ENCODE measurements at places on chromosomes 7 and 10.
A peak's percentile ranks its signal among the peaks of the same experiment; 100 is the strongest.

GRCh38 chr10:124058346-124059003, 34.9 kb downstream of the CHST15 start:
- DNase-seq: no peak

- no peak for DNase-seq
Observed at GRCh38 chr7:119963654-119964053, 309.3 kb upstream of the KCND2 start.

DNA sequence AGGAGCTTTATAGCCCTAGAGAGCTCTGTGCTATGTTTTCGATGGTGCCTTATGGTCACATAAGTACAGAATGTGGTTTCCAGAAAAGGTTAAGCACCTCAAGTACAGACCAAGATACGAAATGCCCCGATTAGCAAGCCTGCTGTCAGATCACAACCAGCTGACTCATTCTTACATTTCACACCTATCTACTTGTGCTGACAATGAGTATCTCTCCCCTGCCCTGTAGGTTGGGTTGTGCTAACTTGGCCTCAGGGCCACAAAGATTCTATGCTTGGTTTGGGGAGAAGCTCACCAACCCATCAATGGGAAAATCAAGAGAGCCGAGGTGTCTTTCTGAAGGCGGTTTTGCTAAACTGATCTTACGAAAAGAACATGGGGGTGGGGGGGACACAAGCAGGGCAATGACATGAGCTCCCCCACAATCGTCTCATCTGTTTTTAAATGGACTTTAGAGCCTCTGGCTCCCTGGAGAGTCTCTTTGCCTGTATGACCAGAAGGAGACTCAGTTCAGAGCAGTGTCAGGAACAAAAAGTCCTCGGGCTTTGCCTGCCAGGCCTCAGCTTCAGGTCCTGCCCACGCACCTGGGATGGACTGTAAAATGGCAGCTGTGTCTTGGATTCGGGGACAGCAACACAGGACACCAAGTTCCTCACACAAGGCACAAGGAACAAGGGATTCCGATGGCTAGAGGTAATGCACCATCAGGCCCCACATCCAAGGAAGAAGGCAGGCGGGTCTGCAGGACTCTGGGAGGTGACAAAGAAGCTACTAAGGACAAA, 55.1 kb downstream of the FAM53B start:
- no peak for DNase-seq

GRCh38 chr7:104986628-104987259, 27.3 kb upstream of the KMT2E start:
- DNase-seq: no peak

GRCh38 chr10:70378122-70378521, 4.3 kb downstream of the LRRC20 start:
- no peak for DNase-seq

- no peak for DNase-seq
Observed at GRCh38 chr10:42937649-42938180, 139.2 kb upstream of the RET start.

GRCh38 chr7:98760201-98760651, 109.6 kb downstream of the TMEM130 start:
- DNase-seq: no peak

DNA sequence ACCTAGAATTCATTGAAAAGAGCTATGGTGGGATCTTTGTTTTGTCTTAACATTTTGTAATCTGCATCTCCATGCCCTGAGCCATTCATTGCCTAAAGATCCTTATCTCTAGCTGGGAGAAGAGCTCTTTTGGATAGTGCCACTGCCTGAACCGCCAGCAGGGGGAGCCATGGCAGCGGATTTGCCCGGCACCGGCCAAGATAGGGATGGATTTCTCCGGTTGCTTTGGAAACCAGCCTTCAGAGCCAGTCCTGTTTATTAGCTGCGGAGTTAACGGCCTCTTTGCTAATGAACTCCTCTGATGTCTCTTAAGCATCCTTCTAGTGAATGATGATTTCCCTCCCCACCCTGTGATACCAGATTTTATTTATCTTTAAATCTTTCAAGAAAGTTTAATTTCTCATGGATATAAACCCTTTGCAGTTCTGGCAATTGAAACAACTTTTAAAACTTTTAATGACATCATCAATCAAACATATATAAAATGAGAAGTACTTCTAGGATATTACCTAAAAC, 58.2 kb upstream of the LYZL2 start:
- DNase-seq: peak; percentile 82

GRCh38 chr10:124998624-124999291, 56.8 kb downstream of the ZRANB1 start:
- peak; percentile 48 for DNase-seq

DNA sequence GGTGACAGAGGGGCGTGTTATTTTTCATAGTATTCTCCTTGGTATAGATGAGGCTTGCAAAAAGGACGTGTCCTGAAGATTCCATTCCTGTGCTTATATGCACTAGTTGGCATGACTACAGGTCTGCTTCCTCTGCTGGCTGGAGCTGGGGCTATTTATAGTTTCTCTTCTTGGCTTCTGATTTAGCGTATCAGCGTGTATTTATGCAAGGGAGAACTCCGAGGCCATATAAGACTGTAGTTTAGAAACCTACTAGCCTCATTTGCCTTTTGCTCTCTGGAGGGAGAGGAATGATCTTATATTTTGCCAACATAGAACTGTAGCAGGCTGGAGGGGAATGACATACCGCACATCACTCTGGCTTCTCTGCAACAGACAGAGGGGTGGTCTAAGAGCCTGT, 39.7 kb downstream of the CACNB2 start:
- DNase-seq: peak; percentile 71

- no peak for DNase-seq
Observed at GRCh38 chr7:25031432-25031831, 51.5 kb upstream of the OSBPL3 start.

- DNase-seq: no peak
Observed at GRCh38 chr7:116522247-116522646, 2.6 kb upstream of the CAV1 start.

DNA sequence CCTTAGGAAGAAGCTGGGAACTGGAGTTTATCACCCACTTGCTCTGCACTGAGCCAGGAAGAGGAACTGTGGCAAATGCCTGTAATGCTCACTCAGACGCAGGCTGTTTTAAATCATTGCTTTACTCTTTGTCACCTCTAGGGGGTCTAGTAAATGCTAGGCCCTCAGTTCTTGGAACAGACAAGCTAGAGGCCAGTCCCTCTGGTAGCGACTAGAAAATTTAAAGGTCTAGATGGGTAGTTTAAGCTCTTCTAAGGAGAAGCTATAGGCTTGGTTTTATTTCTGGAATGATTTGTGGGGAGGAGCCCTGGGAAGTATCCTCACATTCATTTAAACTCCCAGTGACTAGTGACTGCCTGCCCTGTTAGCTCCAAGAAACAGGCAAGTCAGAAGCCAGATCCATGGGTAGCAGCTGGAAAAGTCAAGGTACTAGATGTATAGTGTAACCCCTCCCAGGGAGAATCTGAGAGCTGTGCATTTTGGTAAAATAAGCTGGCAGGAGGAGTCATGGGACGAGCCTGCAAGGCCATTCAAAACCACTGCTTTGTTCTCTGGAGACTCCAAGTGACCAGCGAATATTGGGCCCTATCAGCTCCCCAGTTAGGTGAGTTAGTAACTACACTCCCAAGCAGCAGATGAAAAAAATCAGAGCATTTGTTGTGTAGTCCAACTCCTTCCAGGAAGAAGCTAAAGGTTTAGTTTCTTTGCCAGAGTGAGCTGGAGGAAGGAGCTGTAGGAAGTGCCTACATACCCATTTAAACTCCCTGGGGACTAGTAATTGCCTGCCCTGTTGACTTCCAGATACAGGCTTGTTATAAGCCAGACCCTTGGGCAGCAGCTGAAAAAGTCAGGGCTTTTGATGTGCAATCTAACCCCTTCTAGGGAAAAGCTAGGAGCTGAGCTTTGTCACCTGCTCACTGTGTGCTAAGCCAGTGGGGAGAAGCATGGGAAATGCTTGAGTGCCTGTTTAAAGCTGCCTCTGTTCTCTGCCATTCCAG, 68.9 kb downstream of the DYNC1I1 start:
- no peak for DNase-seq

GRCh38 chr7:158395780-158396278, 191.8 kb downstream of the PTPRN2 start:
- DNase-seq: peak; percentile 13

DNA sequence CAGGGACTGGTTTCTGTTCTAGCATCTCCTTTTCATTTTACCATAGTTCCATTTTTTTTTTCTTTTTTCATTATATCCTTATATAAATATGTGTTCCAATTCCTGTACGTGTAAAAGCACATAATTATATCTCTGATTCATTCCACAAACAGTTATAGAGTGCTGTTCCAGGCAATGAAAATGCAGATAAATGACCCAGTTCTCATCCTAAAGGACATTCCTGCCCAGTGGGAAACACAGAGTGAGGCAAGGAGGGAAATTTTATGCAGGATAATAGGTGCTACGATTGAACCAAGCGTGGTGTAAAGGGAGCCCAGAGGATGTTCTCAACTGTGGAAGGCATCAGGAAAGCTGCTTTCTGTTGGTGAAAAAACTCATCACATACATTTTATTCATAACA, 408.1 kb downstream of the GATA3 start:
- no peak for DNase-seq

DNA sequence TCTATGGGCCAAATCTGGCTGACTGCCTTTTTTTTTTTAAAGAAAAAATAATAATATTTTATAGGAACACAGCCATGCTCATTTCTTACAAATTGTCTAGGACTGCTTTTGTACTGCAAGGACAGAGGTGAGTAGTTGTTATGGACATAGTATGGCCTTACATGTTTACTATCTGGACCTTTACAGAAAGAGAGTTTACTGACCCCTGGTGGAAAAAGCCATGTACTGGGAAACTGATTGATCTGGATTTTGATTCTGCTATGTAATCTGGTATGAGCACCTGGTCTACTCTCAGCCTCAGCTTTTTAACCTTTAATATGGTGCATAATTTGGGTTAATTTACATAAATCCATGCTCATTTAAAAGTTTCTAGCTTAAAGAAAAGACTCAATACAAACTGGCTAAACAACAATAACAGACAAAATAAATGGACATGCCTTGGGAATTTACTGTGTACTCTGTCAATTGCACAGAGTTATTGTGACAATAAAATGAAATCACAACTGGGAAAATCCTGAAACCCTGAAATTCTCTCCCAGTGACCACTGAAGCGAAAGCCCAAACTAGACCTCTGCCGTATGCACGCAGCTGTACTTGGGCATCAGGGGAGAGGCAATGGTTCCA, 260.7 kb downstream of the BMPER start:
- DNase-seq: no peak

- no peak for DNase-seq
Observed at GRCh38 chr10:122182308-122182707, 88.8 kb upstream of the BTBD16 start.

- DNase-seq: no peak
Observed at GRCh38 chr10:59745163-59745650, 8.0 kb downstream of the MRLN start.

DNA sequence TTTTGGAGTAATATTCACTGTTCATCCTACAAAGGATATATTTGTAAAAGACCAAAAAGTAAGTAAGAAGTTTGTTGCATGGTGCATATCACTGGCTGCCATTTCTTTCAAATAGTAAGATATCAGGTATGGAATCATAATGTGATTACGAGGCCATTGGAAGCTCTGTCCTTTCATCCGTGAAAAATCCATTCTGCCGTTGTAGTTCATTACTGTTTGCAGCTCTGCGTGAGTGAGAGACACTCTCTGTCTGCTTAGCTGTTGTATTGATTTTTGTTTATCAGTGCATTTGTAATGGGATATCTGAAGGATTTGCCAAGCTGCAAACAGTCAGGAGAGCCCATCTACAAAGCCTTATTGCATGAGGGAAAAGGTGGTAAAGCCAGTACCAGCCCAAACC, 44.1 kb upstream of the SLC39A12 start:
- no peak for DNase-seq

- DNase-seq: no peak
Observed at GRCh38 chr7:82675396-82675795, 231.8 kb upstream of the CACNA2D1 start.

DNA sequence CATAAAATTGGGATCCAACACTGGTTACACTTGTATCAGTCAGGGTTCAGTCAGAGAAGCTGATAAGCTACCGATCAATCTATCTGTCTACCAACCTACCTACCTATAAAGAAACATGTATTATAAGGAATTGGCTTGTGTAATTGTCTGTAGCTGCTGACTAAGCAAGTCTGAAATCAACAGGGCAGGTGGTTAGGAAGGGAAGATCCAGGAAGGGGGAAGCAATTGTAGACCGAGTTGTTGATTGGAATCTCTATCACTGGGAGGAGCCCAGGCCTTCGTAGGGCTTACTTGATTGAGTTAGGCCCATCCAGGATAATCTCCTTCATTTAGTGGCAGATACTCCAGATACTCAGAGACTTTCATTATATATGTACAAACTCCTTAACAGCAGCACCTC, 271.5 kb upstream of the TEX47 start:
- no peak for DNase-seq

DNA sequence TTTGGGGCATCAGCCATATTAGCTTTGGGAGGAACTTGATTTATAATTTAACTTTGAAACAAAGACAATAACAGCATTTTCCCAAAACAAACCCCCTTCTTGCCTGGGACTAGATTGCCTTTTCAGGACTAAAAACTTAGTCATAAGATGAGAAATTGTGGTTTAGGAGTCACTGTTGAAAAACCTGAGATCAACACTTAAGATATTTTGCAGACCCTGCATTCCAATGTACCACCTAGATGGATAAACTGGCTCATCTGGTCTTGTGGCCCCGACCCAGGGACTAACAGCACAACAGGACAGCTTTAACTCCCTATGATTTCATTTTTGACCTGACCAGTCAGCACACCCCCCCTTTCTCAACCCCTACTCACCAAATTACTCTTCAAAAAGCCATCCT, 1165.4 kb downstream of the XPNPEP1 start:
- no peak for DNase-seq

- DNase-seq: no peak
Observed at GRCh38 chr7:33692956-33693355, 212.4 kb upstream of the BMPER start.

DNA sequence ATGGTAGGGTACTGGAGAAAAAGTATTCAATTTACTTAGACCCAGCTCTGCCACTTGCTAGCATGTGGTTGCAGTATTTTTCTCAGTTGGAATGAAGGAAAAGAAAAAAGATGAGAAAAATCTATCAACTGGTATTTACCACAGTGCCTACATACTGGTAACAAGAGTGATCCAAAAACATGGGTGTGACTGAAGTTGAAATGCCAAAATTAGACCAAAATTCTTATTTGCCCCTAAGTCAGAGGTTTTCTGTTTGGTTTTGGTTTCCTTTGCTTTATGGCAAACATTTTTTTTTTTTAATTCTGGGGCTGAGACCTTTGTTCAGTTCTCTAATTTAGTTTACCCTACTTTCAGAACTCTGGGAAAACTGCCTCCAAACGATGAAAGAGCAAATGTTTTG, 12.3 kb downstream of the HYCC1 start:
- no peak for DNase-seq

Data from left hindlimb (tissue), 1 donor.